Thoracic aorta endothelial cell (primary cell): ENCODE measurements at places on chromosomes 13 and 19. TPM values are rescaled to one million over a fixed set of nuclear protein-coding genes. Genes with fewer than 3 reads are reported as not detected.

ZNF154 gene
- total RNA-seq = 0.79 and 1.6 TPM in 2 replicates

INSL3 gene
- not detected in 2 replicates for total RNA-seq

COL4A1 gene
- 207 and 353 TPM in 2 replicates for total RNA-seq

PIK3R2 gene
- 6.8 and 7.5 TPM in 2 replicates for total RNA-seq

GRWD1 gene
- total RNA-seq = 48.3 and 54.2 TPM in 2 replicates

SELENOV gene
- not detected in 2 replicates for total RNA-seq

RXFP2 gene
- not detected in 2 replicates for total RNA-seq

SKA3 gene
- total RNA-seq = 41.0 and 46.0 TPM in 2 replicates

WDR87 gene
- not detected in 2 replicates for total RNA-seq

SNRPD2 gene
- total RNA-seq = 195 and 253 TPM in 2 replicates

ZNF888 gene
- 3.7 and 5.0 TPM in 2 replicates for total RNA-seq
